Left ventricle myocardium inferior (tissue), 1 donor: ENCODE measurements at places on chromosomes 7 and 10.
A peak's percentile ranks its signal among the peaks of the same experiment; 100 is the strongest.

DNA sequence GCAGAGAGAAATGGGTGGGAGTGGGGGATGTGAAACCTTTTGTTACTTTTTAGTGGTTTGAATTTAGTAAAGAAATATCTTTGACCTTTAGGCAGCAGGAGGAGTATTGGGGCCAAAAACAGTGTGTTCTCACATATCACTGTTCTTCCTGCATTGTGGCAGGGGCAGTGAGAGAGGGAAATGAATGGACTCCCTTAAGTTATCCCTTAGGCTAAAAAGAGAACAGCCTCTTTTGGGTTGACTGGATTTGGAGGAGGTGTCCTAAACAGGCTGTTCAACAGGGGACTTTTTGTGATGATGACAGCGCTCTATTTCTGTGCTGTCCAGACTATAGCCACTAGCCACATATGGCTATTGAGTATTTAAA lies 22.3 kb downstream of the ZNF775 start:
- DNase-seq: no peak

DNA sequence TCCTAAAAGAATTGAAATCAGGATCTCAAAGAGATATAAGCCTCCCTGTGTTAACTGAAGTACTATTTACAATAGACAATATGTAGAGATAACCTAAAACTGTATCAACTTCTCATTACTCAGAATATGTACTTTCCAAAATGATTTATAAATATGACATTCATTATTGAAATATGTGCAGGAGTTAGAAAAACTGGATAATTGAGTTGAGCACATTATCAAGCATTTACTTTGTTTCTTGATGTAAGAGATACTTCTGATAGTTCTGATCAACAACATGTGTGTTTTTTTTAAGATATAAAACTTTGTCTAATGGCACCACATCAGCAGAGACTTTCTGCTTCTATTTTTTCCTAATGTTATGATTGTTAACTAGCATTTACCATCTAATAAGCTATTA lies 38.2 kb downstream of the HYAL4 start:
- DNase-seq: no peak

- no peak for DNase-seq
Measured at GRCh38 chr7:116561697-116562483, 37.1 kb downstream of the CAV1 start.

DNA sequence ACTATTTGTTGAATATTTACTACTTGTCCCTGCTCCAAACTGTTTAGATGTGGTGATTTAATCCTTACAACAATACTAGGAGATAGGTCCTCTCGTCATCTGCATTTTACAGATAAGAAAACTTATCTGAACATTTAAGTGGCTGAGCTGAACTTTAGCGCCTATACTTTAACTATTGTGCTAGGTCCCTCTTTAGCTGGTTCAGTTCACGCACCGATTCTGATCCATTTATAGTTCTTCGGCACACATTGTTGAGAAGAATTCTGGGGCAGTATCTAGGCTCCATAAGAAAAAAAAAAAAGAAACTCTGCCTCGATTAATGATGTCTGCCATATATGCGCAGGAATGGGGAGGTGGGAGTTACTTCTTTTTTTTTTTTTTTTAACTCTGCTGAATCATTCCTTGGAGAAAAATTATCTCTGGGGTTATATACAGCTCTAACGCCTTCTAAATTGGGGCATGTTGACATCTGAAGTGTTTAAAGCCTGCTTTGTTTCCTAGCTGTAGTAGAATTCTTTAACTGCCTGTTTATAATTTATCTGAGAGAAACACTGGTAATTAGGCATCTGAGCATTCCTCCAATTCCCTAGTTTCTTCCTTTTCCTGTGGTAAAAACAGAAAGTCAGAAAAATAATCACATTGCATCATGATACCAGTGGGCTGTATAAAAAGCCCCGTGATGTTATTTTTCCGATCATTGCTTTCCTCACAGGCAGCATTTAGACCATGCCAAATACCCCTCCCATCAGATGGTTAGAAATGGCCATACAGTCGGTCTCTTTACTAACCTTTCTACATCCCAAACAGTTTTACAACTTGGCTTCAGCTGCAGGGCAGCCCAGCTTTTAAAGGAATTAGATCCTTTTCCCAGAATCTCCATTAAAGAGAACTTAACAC lies 98.5 kb upstream of the KDM7A start:
- no peak for DNase-seq

DNA sequence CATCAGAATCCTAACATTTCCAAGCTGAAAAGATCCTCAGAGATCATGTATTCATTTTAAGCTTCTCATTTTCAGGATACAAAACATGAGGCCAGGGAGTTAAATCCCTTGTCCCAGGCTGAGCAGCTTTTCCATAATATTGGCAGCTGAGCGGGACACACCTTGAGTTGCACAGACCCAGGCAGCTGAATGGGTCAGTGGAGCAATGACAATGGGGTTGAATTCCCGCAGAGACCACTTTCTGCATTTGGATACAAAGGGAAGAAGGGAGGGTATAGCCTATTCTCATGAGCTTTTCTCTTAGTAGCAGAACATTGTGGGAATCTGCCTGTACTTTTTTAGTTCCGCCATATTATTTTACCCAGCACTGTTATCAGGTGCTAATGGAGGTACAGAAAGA lies 49.5 kb downstream of the PRR15 start:
- no peak for DNase-seq

DNA sequence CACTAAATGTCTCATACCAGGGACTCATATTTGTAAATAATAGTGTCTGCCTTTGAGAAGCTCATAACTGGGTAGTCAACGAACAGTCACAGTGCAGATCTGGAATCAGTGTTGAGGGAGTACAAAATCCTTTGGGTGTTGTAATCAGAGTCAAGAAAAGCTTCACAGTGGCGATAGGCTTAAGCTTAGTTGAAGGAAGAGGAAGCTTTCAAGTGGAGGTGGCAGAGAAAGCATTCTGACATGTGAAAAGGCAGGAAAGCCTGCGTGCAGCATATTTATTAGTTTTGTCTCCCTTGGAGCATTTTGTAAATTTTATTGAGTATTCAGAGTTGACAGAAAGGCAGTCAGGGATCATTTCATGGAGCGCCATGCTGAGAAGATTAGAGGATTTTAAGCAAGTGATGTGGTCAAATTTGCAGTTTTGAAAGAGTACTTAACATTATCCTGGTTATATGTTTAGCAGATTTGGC lies 104.9 kb downstream of the ADK start:
- DNase-seq: no peak

DNA sequence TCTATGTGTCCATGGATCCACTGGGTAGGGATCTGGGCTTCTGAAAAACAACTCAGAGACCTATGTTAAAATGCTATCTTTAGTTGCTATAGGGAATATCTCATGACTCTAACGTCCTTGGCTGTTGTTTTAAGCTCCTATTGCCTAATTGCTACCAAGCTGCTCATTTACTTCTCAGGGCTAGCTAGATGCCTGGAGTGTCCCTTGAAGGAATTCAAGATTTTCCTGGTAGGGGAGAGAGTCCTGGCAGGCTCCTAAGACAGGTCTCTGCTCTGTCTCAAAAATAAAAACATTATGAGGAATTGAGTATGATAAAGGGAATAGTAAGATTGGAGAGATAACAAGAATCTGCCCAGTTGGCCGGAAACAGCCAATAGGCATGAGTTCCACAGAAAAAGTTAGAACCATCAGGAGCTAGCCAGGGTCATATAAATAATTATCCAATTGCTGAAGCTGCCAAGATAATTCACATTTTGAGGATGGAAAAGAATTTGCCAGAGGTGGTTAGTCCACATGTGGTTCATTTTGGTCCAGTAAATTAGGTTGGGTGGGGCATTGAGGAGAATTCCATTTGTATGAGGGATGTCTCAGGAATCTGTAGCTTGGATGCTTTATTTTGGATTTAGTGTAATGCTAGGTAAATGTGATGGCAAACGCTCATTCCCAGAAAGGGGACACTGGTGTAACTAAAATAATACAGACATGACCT lies 362.7 kb upstream of the VSTM2A start:
- DNase-seq: no peak

GRCh38 chr7:82204694-82205093 lies 238.9 kb downstream of the CACNA2D1 start:
- DNase-seq: peak; percentile 37

- no peak for DNase-seq
Measured at GRCh38 chr7:112400141-112400540, 50.1 kb upstream of the IFRD1 start.

- DNase-seq: no peak
Measured at GRCh38 chr7:67267914-67268313, 271.3 kb downstream of the TYW1 start.

GRCh38 chr7:7122033-7122478 lies 60.3 kb upstream of the C1GALT1 start:
- DNase-seq: no peak

- DNase-seq: no peak
Measured at GRCh38 chr7:1847260-1848001, 177.4 kb downstream of the ELFN1 start.

GRCh38 chr7:22549051-22549450 lies 49.1 kb upstream of the STEAP1B start:
- no peak for DNase-seq

DNA sequence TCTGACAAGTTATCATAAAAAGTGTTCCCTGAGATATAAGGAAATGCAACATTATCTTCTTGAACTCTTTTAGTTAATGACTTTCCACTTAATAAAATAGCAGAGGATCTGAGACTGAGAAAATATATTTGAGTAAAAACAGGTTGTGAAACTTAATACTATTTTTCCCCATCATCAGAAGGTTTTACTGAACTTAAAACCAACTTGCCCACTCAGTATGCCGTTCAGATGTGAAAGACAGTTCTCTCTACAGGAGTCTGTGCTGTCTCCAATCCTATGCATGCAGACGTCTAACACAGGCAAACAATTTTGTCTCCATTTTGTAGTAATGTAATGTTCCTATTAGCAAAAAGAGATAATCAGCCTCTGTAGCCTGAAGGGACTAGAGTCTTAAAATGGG lies 38.2 kb upstream of the CYP2C18 start:
- no peak for DNase-seq

DNA sequence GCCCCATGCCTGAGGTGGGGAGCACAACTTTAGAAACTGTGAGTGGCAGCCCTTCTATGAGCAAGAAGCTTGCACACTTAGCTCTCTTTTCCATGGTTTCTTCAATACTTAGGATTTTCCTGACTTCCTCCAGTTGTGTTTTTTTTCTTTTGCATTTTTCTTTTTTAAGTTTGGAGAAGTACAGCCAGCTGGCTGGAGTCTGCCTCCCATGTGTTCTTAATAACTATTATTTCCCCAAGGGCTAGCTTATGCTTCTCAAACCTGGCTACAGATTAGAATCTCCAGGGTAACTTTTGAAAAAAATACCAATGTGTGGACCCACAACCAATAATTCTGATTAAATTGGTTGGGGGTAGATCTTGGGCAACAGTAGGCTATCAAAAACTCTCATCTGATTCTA lies 37.4 kb upstream of the MEOX2 start:
- DNase-seq: no peak

GRCh38 chr7:90181485-90181884 lies 27.2 kb downstream of the STEAP1 start:
- DNase-seq: no peak

DNA sequence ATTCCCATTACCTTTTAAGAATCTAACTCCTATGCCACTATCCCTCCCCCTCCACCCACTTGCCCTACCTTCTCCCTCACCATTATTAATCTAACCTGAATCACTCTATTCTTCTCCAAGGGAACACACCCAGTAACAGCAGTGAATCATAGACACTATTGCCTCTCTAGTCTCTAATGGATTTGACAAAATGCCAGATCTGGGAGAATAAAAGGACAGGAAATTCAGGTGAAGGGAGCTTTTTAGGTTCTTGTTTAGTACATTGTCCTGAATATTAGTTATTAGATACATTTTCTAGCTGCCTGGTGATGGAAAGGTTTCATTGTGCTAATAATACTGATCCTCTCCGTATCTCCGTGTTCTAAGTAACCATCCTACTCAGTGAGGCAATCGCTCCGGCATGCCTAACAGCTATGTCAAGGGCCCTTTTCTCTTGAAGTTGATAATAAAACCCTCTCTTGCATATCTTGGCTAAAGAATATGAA lies 4.1 kb upstream of the SFR1 start:
- no peak for DNase-seq

- no peak for DNase-seq
Measured at GRCh38 chr7:39415091-39415787, 151.0 kb upstream of the YAE1 start.

DNA sequence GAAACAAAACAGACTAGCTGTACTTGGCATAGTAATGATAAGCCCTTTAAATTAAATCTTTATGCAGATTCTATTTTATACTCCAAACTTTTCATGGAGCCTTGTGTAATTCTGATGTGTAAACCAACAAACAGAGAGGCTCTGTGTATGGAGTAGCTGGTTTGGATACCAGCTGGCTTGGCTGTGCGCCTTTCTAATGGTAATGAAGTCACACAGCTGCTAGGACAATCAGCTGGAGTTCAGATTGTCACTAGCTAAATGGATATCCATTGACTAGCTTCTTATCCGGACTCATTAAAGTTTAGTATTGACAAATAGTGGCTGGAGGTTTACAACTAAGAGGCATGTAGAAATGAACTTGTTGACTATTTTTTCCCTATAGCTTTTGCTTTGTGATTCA lies 398.4 kb downstream of the DGKB start:
- no peak for DNase-seq

DNA sequence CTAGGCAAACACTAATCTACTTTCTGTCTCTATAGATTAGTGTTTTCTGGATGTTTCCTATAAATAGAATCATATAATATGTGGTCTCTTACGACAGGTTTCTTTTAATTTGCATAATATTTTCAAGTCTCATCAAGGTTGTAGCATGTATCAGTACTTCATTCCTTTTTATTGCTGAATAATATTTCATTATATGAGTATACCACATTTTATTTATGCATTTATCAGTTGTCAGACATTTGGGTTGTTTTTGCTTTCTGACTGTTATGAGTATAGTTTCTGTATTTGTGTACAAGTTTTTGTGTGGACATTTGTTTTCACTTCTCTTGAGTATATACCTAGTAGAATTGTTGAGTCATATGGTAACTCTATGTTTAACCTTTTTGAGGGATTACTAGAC lies 48.2 kb downstream of the SHOC2 start:
- no peak for DNase-seq

GRCh38 chr7:77202481-77202976 lies 2.9 kb upstream of the FGL2 start:
- DNase-seq: no peak

DNA sequence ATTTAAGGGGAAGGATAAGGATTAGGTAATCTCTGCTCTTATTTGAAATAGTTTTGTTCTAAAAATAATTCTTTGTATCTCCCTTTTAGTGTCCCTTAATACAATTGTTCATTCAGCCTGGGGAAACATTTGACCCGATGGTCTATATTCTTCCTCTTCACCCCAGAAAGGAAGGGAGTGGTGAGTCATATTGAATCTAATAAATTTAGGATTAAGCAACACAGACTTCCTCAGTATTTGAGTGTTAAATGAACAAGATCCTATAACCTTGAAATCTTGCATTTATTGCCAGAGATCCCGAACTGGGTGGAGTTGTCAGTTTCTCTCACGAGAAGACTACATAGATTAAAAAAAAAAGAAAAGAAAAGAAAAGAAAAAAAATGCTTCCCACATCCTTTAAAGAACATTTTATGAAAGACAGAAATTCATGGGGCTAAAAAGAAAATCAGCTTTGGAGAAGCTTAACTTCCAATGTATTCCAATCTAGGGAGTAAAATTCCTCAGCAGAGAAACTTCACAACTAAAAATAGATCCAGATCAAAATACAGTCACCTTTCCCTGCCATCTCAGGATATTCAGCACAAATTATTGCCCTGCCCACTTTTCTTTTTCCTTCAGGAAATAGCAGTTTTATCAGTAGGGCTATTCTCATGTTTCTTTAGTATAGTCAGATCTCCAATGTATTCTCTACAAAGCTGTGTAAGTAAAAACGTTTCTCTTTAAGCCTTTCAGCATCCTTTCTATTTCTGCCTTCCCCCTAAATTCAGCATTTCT lies 82.2 kb downstream of the SEMA3D start:
- no peak for DNase-seq

- no peak for DNase-seq
Measured at GRCh38 chr10:3908183-3908582, 123.2 kb upstream of the KLF6 start.
